Stimulated activated CD4-positive, alpha-beta T cell treated with anti-CD3 and anti-CD28 coated beads, Interleukin-1b, Interleukin-23, amount 100 ng/mL, for 1 hour (primary cell): ENCODE measurements at places on chromosomes 2 and 18.

- DNase-seq: no peak
Measured at GRCh38 chr2:176504440-176504839, 235.2 kb downstream of the MTX2 start.

GRCh38 chr2:163878718-163879117 lies 142.9 kb upstream of the FIGN start:
- DNase-seq: no peak

GRCh38 chr18:79191418-79191817 lies 122.2 kb downstream of the ATP9B start:
- no peak for DNase-seq

DNA sequence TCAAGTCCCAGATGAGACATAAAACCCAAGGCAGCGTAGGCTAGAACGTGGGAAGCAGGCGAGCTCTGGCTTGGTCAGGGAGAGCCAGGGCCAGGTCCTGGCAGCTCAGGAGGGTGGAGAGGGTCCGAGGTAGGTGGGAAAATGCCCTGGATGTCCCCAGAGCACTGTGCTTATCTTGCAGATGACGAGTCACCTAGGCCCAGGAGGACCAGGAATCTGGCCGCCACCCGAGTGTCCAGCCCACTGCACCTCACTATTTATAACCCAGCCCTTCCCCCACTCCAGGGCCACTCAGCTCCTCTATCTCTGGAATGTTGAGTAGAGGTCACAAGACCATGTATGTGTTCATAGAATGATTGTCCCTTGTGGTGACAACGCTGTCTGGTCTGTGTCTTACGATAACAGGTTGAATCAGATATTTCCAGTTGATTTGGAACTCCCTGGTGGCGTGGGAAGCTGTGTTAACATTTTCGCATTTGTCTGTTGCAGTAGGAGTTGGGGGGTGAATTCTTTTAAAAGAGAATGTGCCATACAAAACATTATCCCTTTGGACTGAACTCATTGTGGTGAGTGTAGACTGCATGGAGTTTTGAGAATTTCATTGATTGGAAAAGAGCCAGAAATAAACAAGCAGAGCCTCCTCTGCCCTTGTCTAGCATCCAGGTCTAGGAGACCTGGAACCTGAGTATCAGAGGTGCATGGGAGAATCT lies 47.5 kb downstream of the EMILIN2 start:
- DNase-seq: no peak

DNA sequence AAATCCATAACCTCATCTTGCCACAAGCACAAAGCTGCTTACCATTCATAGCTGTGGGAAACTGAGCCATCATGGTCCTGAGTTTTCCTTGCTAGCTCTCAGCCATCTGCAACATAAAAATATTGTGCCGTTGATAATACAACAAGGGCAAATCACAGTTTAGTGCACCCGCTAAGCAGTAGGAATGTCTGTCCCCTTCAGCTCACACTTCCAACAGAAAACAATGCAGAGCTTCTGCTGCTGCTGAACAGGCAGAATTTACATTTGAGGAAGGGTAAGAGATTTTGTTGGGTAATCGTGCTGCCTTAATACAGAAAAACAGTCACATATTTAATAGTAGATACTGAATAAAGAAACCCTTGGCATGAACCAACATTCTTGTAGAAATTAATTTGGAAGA lies 32.3 kb downstream of the ITSN2 start:
- DNase-seq: no peak

- no peak for DNase-seq
Measured at GRCh38 chr2:58702302-58702885, 461.3 kb upstream of the FANCL start.

DNA sequence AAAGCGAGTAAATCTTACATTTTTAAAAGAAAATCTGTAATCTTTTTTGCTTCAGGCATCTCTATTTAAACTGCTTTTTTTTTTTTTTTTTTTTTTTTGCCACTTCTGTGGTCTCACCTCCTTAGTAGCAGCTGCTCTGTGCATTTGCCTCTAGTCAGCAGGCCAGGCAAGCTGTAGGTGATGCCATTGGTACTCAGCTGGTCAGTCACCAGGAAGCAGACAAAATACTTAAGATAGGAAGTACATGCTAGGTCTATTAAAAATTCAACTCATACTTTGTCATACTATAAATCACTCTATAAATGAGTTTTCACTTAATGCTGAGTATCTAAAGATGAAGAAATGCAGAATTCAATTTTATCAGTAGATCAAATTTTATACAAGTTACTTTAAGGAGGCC lies 83.7 kb downstream of the KYNU start:
- no peak for DNase-seq

DNA sequence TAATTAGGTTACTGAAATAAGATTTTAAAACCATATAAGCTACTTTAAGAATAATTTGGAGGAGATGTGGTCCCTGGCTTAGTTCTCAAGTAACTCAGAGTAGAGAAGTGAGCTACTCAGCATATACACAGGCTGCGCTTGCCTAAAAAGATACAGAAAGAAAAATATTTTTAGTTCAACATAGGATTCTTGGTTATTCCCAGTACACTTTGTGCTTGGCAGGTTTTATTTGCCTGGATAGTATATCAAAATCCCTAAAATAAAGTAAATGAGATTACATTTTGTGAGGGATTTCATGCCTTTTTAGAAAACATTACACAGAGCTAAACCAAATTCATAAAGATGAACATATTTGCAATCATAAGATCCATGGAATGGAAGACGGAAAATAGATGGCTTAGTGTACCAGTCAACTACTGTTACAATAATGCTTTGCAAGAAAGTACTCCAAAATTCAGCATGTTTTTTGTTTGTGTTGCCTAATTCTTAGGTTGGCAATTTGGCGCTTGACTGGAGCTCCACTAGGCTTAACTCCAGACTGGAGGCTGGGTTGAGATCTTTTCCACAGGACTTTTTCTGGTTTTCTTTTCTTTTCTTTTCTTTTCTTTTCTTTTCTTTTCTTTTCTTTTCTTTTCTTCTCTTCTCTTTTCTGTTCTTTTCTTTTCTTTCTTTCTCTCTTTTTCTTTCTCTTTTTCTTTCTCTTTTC lies 600.5 kb upstream of the SYT4 start:
- no peak for DNase-seq

DNA sequence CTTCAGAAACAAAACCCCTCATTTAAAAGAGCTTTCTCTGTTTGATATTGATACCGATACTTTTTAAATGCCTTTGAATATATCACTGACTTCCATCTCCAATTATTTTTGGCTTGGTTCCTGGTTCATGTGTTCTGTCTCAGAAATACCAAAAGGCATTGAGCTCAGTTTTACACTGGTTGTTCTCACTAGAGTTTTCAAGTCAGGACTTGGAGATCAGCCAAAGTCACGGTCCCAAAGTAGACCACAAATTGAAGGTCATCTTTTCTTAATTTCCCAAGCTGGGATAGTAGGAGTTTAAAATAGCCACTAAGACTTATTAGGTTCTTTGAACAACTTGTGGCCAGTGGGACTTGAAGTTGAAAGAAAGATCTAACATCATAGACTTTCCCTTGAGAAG lies 24.2 kb downstream of the DHRS9 start:
- no peak for DNase-seq

DNA sequence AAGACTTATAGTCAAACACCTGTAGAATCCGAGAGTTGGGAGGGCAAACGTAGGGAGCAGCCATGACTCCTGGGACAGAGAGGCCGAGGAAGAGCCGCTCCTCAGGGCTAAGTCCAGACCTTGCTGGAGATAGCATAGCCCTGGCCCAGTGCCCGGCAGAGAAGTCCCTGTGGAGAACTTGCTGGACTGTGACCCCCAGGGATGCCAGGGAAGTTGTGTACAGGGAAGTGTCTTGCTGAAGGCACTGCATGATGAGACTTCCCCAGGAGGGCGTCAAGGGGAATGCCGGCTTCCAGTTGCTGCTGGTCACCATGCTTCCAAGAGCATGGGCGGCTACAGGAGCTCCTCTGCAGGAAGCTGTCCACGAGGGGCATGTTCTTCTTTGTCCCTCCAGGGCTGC lies 8.6 kb upstream of the CNDP1 start:
- no peak for DNase-seq

DNA sequence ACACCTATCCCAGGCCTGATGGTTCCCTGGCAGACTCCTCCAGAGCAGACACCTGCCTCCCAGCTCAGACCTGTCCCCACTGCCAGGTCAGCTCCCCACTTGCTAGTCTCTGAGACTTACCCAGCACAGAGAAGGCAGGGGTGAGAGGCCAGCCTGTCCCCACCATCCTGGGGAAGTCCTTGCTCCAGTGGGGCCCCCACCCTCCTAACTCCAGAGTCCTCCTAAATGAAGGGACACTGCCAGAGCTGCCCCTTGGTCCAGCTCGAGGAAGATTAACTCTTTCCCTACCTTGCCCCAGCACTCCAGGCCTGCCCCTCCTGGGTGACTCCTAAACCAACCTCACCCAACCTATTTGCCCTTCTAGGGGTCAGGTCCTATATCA lies 30.4 kb upstream of the TNS1 start:
- DNase-seq: no peak

DNA sequence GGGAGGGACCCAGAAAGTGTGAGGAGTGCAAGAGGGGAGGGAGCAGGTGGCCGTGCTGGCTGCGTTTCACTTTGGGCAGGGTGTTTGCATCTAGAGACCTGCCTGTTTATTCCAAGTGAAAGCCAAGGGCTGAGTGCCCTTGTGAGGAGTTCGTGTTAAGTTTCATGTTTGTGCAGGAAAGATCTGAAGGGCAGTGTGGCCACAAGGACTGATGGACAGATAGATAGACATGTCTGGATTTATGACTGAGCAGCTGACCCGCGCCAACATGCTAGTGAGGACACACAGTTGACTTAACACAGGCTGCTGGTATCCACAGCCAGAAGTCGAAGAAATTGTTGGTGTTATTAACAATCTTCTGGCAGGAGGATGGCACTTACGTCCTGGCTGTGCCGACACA lies 387.6 kb upstream of the TNP1 start:
- DNase-seq: no peak

- no peak for DNase-seq
Measured at GRCh38 chr18:37521510-37522465, 43.8 kb downstream of the CELF4 start.

- no peak for DNase-seq
Measured at GRCh38 chr2:102048465-102048864, 56.7 kb downstream of the IL1R2 start.

GRCh38 chr2:141041281-141041680 lies 1089.5 kb downstream of the LRP1B start:
- DNase-seq: no peak

- DNase-seq: no peak
Measured at GRCh38 chr2:177520324-177520723, 127.8 kb downstream of the AGPS start.

DNA sequence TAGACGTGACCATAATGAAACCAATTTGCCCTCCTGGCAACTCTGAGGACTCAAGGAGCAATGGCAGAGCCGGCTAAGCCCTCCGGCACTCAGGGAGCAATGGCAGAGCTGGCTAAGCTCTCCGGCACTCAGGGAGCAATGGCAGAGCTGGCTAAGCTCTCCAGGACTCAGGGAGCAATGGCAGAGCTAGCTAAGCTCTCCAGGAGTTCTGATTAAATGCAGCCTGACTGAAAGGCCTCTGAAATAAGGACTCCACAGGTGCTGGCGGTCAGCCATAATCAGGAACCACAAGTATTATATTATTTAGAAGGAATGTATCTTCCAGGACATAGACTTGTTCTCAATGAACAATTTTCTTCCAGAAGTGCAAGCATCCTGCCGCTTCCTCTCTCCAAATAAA lies 65.2 kb downstream of the C2orf76 start:
- DNase-seq: no peak

DNA sequence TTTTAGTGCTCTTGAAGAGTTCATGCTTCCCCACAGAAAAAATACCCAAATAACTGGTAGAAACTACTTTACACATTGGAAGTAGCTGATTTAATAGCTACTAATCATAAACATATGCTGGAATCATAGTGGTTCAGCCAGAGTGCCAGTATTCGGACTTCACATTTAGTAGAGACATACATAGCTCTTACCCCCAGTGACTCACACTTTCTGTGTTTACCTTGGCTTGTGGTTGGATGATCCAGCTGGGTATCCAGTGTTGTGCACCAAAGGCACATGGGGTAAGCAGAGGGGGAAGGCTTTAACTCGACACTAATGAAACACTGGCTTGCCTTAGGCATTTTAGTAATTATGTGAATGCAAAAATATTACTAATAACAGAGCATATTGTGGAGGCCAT lies 18.1 kb downstream of the ARHGAP28 start:
- DNase-seq: no peak

DNA sequence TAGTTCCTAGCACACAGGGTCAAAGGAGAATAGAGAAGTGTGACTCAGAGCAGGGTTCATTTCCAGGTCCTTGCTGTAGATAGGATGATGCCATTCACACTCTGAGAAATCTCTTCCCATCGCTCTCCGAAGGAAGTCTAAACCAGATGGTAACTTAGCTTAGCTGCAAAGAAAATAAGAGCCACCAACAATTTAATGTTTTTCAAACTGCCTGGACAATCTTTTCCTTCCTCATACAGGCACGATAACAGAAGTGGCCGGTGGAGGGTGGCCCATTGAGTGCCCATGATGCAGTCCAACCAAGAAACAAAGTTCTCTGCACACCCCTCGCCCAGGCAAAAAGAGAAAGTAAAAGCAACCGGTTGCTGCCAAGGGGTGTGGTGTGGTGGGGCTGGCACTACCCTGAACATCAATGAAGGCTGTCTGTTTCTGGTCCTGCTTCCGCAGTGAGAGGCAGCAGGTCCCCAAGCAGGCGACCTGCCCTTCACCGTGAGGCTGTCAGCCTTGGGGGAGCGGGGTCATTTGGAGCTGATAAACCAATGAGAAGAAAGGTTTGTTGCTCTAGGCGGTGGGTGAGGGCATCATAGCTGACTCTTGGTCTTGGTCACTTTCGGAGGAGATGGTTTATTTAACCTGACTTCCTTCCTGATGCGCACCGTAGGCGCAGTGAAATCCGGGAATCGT lies 105.6 kb upstream of the CD302 start:
- DNase-seq: no peak

- no peak for DNase-seq
Measured at GRCh38 chr18:59696311-59697235, 650 bp downstream of the CCBE1 start.

- DNase-seq: no peak
Measured at GRCh38 chr2:168158586-168158985, 88.8 kb downstream of the STK39 start.

DNA sequence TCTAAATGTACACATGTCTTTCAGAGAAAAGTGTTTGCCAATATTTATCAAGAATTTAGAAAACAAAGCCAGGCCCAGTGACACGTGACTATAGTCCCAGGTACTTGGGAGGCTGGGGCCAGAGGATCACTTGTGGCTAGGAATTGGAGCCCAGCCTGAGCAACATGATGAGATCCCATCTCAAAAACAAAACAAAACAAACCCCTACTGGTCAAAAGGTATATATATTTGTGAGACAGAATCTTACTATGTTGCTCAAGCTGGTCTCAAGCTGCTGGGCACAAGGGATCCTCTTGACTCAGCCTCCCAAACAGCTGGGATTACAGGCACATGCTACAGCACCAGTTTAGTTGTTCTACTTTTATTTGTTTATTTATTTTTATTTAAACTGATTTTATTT lies 79.2 kb downstream of the ZDBF2 start:
- no peak for DNase-seq

- DNase-seq: no peak
Measured at GRCh38 chr18:62605685-62606084, 82.9 kb downstream of the ZCCHC2 start.

DNA sequence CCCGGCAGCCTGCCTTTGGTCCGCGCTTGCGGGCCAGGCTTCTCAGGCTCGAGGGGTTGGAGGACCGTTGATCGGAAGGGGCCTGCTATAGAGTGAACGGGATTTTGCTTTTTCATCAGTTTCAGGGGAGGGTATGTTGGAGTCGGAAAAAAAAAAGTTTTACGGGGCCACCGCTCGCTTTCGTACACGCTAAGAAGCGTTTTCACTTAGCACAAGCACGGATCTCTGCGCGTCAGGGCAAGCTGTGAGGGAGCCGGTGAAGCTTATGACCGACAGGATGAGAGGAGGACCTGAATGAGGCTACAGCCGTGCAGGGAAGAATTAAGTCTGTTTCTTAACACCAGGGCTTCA lies 443 bp downstream of the CPSF3 start:
- DNase-seq: no peak
